Colonic mucosa (tissue), 4 donors: ENCODE measurements at places on chromosomes 4 and X. TPM values are rescaled to one million over a fixed set of nuclear protein-coding genes. Genes with fewer than 3 reads are reported as not detected.

UGT2B11 gene
- total RNA-seq, result not detected

DNA sequence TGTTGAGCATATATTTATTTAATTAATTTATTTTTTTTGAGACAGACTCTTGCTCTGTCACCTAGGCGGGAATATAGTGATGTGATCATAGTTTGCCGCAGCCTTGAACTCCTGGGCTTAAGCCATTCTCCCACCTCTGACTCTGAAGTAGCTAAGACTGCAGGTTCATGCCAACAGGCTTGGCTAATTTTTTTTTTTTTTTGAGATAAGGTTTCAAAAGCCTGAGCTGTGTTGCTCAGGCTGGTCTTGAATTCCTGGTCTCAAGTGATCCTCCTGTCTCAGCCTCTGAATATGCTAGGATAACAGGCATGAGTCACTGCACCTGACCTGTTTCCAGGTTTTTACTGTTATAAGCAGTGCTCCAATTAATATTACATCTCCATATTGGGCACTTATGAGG lies 4.8 kb downstream of the ADD1 start:
- no peak overlapping the region for H3K27ac ChIP-seq
- no peak for DNase-seq
- no peaks in the 10 kb centered on the region for H3K27me3 ChIP-seq
- no peak overlapping the region for H3K4me3 ChIP-seq
- H3K4me1 ChIP-seq, result peaks cover 20% of the 10 kb centered on the region

- H3K36me3 ChIP-seq, result no peaks in the 10 kb centered on the region
- no peak overlapping the region for H3K4me3 ChIP-seq
- no peak overlapping the region for H3K27ac ChIP-seq
- no peak for DNase-seq
- H3K27me3 ChIP-seq, result no peaks in the 10 kb centered on the region
Observed at GRCh38 chr4:165454426-165454825, 75.6 kb downstream of the CPE start.

BMP3 gene
- total RNA-seq, result 33.4 TPM

CLDN22 gene
- total RNA-seq, result not detected

- no peak overlapping the region for H3K27ac ChIP-seq
- no peaks in the 10 kb centered on the region for H3K4me1 ChIP-seq
- H3K36me3 ChIP-seq, result no peaks in the 10 kb centered on the region
- H3K27me3 ChIP-seq, result no peaks in the 10 kb centered on the region
Observed at GRCh38 chr4:88860586-88860985, 163.0 kb upstream of the NAP1L5 start.
